ENCODE measurements at places on chromosomes 12 and 14.

DNA sequence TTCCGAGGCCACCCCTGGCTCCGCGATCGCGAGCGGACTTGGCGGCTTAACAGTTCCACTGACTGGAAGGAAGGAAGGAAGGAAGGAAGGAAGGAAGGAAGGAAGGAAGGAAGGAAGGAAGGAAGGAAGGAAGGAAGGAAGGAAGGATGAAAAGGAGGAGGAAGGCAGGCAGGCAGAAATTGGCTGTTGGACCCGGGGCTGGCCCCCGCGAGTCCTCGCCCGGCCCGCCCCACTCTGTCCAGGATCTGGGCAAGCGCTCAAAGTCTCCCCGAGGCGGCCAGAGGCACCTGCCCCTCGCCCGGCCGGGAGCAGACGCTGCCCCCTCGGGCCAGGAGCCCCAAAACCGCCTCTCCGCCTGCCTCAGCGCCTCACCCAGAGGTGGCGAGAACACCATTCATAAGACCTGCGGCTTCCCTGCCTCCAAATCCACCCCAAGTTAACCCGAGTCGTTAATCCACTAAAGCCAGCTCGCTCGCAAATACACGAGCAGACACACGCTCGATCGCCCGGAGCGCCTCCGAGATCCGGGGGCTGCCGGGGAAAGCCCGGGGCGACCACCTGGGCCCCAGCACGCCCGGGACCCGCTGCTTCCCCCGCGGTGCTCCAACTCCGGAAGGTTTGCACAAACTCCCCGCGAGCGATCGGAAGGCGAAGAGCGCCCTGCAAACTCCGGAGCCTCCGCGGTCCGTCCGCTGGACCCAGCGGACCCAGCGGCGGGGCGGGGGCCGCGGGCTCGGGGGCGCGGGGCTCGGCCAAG lies 844 bp downstream of the DPF3 start:
- no peak for DNase-seq

- DNase-seq = no peak
Observed at GRCh38 chr12:15956413-15957185, 45.5 kb downstream of the DERA start.

GRCh38 chr12:101594700-101595099 lies at the start of gene MYBPC1:
MYBPC1 (plus strand) TSS chr12:101594971; CDS start chr12:101595071, 100 bp downstream.
- no peak for DNase-seq

- no peak for DNase-seq
Observed at GRCh38 chr12:50927356-50927755, 25.0 kb upstream of the HIGD1C start.

GRCh38 chr14:30177781-30178180 lies 250.1 kb upstream of the PRKD1 start:
- no peak for DNase-seq
